ENCODE measurements at places on chromosomes 3 and 15. TPM values are rescaled to one million over a fixed set of nuclear protein-coding genes. Genes with fewer than 3 reads are reported as not detected.

GRCh38 chr3:27752926-27753325 lies 30.8 kb upstream of the EOMES start:
- no peak for DNase-seq

DNA sequence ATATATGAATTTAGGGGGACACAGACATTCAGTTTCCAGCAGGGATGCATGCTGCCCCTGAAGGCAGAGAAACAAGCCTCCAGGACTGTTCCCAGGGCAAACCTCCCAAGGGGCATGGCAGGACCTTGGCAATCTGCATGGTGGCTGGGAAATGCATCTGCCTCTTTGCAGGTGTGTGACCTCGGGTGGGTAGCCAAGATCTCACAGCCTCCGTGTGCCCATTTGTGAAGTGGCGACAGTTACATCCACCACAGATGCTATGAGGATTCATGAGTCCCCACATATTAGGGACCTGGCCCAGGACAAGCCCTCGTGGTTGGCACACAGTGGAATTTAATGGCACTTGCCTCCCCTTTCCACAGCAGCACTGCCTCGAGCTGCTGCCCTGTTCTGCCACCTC lies 29.9 kb downstream of the SLC28A1 start:
- no peak for DNase-seq

DNA sequence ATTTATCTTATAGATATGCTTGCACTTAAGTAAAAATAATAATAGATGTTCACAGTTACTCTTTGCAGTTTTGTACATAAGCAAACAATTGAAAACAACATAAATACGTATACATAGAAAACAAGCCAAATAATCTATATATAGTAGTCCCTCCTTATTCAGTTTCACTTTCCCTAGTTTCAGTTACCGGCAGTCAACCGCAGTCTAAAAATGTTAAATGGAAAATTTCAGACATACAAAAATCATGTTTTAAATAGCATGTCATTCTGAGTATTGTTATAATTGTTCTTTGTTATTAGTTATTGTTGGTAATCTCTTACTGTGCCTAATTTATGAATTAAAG lies 262.0 kb downstream of the CGGBP1 start:
- no peak for DNase-seq

DNA sequence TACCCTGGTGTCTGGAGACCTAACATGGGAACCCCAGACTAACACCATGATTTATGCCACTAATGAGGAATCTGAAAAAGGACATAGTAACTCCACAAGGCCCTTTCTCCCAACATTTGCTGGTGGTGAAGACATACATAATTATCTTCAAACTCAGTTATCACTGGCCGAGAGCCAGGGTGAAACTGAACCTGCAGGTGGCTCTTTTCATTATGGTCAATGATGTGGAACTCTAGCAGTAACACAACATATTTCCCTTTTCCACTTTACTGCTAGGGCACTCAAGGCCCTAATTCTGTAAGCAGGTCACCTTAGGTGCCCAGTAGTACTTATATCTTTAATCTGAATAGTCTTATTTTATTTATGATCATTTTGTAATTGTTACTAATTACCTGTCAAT lies 326.4 kb upstream of the SATB1 start:
- no peak for DNase-seq

GRCh38 chr3:30607032-30607833 lies 832 bp downstream of the TGFBR2 start:
- DNase-seq, result no peak

Gene CPN2
- total RNA-seq, result not detected

All from NCI-H460 (cell line).